ENCODE measurements at places on chromosomes 5 and 9.

GRCh38 chr5:133075572-133076536 lies 24.0 kb downstream of the HSPA4 start:
- DNase-seq: no peak

- no peak for DNase-seq
Measured at GRCh38 chr5:44770780-44771717, 37.7 kb upstream of the MRPS30 start.

DNA sequence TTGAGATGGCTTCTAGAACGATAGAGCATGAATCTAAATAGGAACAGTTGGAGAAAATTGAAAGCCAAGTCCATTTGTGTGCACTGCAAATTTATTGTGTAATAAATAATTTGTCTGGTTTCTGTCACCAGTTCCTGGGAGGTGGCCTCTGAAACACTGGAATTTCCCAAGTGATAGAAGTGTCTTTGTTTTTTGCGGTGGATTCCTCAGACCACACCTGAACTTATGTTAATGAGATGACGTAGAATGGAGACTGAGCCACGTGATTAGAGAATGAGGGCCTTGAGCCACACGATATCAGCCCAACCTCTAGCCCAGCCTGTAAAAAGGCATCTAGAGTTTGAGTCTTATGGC lies 105.1 kb downstream of the MSX2 start:
- no peak for DNase-seq

DNA sequence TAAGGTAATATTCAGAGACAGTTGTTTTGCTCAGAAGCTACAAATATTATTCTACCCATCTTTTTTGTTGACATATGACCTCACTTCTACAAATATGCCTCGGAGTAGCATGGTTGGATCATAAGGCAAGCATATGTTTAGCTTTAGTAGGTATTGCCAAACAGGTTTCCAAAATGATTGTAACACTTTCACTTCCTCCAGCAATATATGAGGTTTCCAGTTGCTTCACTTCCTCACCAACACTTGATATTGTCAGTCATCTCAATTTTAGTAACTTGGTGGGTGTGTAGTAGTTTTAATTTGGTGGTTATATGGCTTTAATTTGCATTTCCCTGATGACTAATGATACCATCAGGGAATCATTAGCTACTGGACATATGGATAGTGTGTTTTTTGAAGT lies 46.7 kb downstream of the TNFSF8 start:
- no peak for DNase-seq

GRCh38 chr5:74322191-74322590 lies 318.3 kb downstream of the ENC1 start:
- no peak for DNase-seq

GRCh38 chr5:64229163-64229774 lies 63.6 kb downstream of the RNF180 start:
- DNase-seq: peak; percentile 17

DNA sequence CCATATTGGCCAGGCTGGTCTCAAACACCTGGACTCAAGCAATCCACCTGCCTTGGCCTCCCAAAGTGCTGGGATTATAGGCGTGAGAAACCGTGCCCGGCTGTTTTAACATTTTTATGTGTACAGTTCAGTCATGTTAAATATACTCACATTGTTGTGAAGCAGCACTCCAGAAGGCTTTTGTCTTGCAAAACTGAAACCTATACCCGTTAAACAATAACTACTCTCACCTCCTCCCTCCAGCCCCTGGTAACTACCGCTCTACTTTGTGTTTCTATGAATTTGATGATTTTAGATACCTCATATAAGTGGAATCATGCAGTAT lies 23.1 kb upstream of the SHB start:
- DNase-seq: no peak

DNA sequence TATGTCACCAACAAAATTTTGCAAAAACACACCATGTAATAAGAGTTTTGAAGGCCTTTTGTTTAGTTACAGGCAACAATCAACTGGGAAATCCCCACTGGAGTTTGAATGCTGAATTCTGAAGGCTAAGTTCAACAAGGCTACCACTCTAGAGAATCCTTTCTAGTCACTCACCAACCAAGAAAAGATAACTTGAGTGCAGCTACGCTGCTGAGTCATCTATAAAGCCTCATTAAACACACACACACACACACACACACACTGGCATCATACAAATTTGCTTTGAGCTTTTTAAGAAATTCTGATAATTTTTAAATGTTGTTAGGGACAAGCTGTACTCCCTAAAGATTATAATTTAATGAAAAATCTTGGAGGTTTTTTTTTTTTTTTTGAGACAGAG lies 219.6 kb downstream of the DENND1A start:
- no peak for DNase-seq
